ENCODE measurements at places on chromosomes 11 and 22.

- DNase-seq = no peak
Measured at GRCh38 chr11:117716521-117717440, 80.2 kb downstream of the DSCAML1 start.

- DNase-seq = no peak
Measured at GRCh38 chr22:22928666-22929380, 41.2 kb downstream of the IGLL5 start.

- no peak for DNase-seq
Measured at GRCh38 chr11:21588754-21589153, 604.1 kb upstream of the ANO5 start.

GRCh38 chr11:95065336-95065735, 1.4 kb upstream of the SRSF8 start:
- no peak for DNase-seq

DNA sequence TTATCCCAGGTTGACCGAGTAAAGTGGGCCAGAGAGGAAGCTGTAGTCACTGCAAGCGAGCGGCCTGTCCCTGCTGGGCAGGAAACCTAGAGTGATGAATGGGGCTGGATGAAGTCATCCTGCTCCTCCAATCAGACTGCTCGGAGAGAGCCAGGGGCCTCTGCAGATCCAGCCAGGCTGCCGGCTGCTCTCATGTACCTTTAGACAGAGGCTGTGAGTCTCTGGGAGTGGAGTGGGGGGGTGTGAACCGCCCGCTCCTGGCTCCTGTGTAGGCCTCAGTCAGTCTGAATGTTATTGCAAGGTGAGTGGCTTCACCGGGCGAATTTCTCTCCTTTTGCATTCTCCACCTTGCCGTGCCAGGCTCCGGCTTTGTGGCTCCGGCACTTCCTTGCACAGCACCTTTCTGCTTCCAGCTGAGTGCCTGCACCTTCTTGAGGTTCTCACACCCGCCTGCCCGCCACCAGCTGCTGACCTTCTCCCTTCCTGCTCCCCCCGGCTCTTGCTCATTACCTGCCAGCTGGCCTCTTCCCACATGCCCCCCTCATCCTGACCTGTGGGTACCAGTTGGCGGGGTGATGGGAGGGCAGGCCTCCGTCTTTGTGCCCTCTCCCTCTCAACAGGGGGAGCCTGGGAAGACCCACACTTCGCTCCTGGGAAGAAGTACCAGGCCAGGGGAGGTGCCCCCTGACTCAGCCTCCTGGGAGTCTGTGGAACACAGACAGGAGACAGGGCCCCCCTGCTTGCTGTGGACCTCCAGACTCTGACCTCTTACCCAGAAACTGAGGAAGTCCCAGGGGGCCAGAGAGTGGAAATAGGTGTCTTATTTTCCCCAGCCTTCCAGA, 79.9 kb downstream of the GRAMD1B start:
- peak; percentile 84 for DNase-seq

DNA sequence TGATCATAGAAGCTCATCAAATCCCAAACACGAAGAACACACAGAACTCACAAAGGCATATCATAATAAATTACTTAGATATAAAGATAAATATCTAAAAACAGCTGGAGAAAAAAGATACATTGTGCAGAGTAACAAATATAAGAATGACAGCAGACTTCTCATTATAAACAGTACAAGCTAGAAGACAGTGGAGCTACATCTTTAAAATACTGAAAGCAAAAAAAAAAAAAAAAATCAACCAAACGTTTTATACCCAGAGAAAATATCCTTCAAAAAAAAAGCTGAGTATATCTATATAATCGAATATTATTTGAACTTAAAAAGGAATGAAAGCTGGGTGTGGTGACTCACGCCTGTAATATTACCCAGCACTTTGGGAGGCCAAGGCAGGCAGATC, 90.0 kb downstream of the SBF2 start:
- no peak for DNase-seq

GRCh38 chr11:121580154-121580553, 127.4 kb upstream of the SORL1-AS1 start:
- DNase-seq = no peak

Measured in cerebellar nuclear complex (tissue), 1 donor.